Stimulated activated CD8-positive, alpha-beta memory T cell treated with anti-CD3 and anti-CD28 coated beads, Interleukin-12 subunit alpha, Interleukin-12 subunit beta, amount 100 ng/mL, for 1 hour (primary cell): ENCODE measurements at places on chromosomes 1 and 21.

DNA sequence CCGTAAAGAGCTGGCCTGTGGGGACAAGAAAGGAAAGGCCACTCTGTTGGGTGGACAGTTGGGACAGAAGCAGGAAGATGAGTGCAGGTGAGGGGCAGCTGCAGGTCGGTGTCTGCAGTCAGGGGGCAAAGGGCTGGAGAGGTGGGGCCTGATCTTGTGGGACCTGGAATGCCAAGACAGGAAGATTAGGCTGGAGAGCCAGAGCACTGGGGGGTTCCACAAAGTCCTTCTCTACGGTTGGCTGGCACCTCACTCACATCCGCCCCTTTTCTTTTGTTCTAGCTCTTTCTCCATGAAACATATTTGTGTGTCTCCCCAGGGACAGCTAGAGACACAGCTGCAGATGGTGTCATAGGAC lies 404.1 kb downstream of the PTPRU start:
- no peak for DNase-seq

GRCh38 chr1:108842525-108843181 lies 14.2 kb downstream of the AKNAD1 start:
- no peak for DNase-seq

- no peak for DNase-seq
Observed at GRCh38 chr1:9271283-9271682, 21.4 kb upstream of the SPSB1 start.

GRCh38 chr1:169103480-169103893 lies 3.0 kb upstream of the ATP1B1 start:
- DNase-seq, result no peak

DNA sequence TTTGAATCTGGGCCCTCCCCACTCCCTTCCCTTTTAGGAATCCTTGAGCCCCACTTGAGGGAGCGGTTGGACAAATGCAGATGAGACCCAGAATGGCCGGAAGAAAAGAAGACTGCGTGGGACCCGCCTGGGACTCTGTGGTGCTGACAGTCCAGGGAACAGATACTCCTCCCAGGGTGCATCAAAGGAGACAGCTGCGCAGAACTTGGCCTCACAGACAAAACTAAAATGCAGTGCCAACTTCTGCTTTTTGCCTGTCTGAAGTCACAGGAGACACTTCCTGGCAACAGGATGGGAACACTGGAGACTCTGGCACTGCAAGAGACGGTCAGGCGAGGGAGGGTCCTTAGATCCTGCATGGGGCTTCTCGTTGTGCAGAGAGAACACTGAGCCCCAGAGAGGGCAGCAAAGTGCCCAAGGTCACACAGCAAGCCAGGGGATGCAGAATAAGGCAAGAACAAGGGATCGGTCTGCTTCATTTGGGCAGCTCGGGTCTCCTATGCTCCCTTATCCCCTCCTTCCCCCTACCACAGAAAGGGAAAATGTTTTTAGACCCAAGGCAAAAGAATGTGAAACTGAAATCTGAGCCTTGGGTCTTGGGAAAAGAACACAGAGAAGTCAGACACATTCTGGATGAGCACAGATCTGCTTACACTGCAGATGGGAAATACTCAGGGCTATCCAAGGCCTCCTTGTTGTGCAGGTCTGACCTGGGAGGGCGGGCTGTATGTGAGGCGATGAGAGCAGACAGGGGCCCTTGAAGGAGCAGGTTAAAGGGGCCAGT lies 182.4 kb downstream of the TRABD2B start:
- no peak for DNase-seq

GRCh38 chr1:59703226-59703917 lies 111.4 kb upstream of the HOOK1 start:
- no peak for DNase-seq

DNA sequence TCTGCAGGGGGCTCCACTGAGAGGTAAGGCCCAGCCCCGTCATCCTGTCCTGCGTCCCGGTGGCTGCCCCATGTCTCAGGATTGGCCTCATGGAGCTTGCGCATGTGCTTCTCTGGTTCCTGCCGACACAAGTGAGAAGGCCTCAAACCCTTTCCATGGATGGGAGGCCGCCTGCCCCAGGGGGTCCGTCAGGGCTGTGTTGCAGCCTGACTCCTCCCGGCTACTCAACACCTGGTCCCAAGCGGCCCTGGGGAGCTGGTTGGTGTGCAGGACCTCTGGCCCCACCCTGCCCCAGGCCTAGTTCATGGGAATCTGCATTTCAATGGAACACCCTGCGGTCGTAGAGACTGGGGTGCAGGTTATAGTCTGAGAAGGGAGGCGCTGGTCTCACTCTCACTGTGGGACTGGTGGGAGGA lies 21.1 kb upstream of the PDE9A start:
- no peak for DNase-seq

DNA sequence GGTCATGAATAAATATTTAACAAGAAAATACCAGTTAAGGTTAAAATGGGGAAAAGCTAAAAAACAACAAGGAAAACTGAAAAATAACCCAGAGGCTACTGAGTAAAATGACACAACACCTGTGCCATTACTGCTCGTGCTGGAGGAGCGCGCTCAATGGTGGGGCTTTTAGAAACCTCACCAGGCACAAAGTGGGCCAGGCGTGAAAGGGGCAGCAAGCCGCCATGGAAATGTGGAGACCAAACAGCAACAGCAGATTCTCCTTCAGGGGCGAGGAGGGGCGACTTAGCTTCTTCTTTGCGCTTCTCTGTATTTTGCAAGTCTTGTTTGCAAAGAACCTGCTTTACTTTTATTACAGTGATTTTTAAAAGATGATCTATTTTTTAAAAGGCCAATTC lies 18.9 kb upstream of the SPATC1L start:
- no peak for DNase-seq

GRCh38 chr1:173581383-173582079 lies 21.3 kb downstream of the SLC9C2 start:
- DNase-seq, result no peak

- DNase-seq, result no peak
Observed at GRCh38 chr1:190429932-190430331, 47.7 kb downstream of the BRINP3 start.

- DNase-seq, result peak; percentile 6
Observed at GRCh38 chr1:59570524-59570923, 244.2 kb upstream of the HOOK1 start.

DNA sequence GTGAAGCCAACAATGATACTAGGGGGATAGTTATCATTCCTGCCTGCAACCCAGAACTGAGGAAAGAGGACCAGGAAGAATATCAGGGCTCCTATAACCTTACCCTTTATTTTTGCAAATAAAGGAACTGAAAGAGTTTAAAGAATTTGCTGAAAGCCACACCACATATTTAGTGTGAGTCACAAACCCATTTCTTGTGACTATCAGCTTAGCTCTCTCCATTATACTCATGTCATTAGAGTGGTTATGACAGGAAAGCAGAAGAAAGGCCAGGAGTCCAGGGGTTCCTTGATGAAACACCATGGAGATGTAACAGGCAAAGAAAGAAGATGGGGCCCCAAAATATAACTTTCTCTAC lies 141.1 kb upstream of the SAMSN1 start:
- no peak for DNase-seq

DNA sequence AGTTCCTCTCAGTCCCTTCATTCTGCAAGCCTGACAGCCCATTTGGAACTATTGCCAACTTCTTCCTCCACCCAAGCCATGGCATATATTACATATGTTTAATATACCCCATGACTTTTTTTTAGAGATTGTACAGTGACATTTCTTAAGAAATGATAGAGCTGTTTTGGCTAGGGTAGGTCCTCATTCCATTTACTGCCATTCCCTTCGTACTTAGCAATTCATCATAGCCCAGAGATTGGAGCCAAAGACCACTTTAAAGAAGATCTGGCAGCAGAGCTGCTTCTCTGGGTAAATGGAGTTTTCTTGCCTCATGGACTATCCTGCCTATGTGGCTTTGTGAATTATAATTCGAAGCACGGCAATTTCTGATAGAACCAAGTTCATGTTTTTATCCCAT lies 93.4 kb downstream of the ST3GAL3 start:
- DNase-seq, result no peak

GRCh38 chr1:225662155-225662554 lies 9.2 kb upstream of the ENAH start:
- no peak for DNase-seq

DNA sequence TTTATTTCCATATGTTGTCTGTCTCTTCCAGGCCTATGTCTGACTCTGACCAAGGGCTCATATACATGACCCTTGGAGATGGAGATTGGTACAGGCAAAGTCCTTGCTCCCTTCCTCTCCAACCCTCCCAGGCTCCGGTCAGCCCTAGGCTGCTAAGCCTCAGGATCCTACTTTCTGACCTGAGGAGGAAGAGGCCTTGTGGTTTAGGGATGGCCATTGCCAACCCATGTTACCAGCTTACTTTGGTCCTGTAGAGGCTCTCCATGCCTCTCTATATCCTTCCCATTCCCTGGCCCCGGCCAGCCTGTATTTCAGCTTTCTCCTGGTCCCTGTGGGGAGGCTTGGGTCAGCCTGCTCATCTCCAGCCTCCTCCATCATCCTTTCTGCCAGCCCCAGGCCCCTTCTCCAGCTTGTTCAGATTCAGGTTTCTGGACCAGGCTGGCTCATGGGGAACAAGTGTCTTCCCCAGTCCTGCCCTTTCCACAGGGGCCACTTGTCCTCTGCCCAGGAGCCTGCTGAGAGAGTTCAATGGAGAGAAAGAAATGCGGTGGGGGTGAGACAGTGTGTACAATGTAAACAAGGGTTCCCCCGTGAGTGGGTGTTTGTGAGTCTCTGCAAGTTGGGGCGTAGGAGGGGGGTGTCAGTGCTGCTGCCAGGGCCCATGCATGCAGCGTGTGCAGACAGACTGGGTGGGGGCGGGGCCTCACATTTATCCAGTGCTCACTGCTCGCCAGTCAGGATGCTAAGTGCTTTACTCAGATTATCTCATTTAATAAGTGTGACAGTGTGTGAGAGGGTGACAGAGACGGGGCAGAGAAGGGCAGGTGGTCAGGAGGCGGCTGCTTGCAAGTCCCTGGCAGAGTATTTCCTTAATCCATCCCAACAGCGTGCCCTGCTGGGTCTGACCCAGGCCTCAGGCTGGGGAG lies 31.3 kb upstream of the FOXO6 start:
- DNase-seq, result no peak
